ENCODE measurements at places on chromosomes 5 and 9. TPM values are rescaled to one million over a fixed set of nuclear protein-coding genes. Genes with fewer than 3 reads are reported as not detected.

UBE2QL1 gene
- total RNA-seq, result not detected

DNA sequence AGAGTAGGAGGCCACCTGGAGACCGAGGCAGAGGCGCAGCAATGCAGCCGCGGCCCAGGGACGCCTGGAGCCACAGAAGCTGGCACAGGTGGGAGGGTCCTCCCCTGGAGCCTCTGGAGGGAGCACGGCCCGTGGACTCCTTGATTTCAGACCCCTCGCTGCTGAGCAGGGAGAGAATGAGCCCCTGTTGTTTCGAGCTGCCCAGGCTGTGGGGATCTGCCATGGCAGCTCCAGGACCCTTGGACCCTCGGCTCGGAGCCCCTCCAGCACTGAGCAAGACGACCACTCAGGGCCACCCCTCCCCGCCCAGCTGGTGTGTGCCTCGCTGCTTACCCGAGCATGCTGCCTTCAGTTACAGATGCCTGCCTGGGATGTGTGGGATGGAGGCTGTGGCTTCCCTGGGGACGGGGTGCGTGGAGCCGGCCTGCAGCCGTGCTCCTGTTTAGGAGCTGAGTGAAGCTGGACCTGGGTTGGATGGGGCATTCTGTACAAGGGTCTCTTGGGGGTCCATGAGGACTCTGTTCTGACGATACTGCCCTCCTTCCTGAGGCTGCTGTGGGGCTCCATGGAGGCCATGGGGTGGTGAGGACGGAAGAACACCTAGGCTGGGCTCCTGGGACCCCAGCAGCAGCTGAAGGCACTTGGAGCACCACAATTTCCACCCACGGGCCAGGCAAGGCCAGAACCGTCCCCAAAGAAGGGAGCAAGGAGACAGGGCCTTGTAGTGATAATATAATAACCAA is 115.1 kb upstream of the LPCAT1 start:
- H3K27ac ChIP-seq, result no peak overlapping the region
- no peak for DNase-seq
- H3K4me1 ChIP-seq, result peaks cover 23% of the 10 kb centered on the region
- peaks cover 2% of the 10 kb centered on the region for H3K36me3 ChIP-seq

GRCh38 chr9:114588651-114589526 is 1.3 kb downstream of the ATP6V1G1 start:
- H3K4me1 ChIP-seq, result peaks cover 46% of the 10 kb centered on the region
- H3K36me3 ChIP-seq, result peaks cover 40% of the 10 kb centered on the region
- no peaks in the 10 kb centered on the region for H3K27me3 ChIP-seq

DNA sequence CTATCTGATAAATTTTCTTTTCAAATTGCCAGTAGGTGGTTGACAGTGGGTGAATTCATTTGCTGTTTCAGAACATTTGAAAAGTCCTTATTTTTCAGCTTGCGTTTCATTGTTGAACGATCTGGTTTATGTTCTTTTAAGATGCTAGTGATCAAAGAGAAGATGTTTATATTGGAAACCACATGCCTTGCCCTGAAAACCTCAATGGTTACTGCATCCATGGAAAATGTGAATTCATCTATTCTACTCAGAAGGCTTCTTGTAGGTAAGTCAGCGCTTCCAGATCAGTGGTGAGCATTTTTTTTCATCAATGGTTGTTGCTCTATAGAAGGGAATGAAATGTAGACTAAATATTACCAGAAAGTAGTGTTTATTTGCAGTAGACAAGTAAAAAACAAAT is 16.6 kb upstream of the CAVIN4 start:
- no peaks in the 10 kb centered on the region for H3K36me3 ChIP-seq
- no peak for DNase-seq
- no peak overlapping the region for H3K4me3 ChIP-seq
- H3K4me1 ChIP-seq, result no peaks in the 10 kb centered on the region
- H3K27me3 ChIP-seq, result no peaks in the 10 kb centered on the region

PCSK5 gene
- 4.7 TPM for total RNA-seq

GLDC gene
- total RNA-seq, result 0.63 TPM

CCNJL gene
- total RNA-seq, result not detected

POLE3 gene
- total RNA-seq, result 49.0 TPM

- H3K4me3 ChIP-seq, result no peak overlapping the region
- no peak overlapping the region for H3K27ac ChIP-seq
- no peak for DNase-seq
- peaks cover 2% of the 10 kb centered on the region for H3K36me3 ChIP-seq
Measured at GRCh38 chr5:32222723-32223470, 48.8 kb upstream of the GOLPH3 start.

SLC6A3 gene
- total RNA-seq, result not detected

GRCh38 chr9:35935755-35936509 is 22.0 kb downstream of the OR2S2 start:
- no peak overlapping the region for H3K4me3 ChIP-seq
- peaks cover 37% of the 10 kb centered on the region for H3K4me1 ChIP-seq
- H3K27ac ChIP-seq, result no peak overlapping the region
- no peaks in the 10 kb centered on the region for H3K36me3 ChIP-seq
